ENCODE measurements at places on chromosomes 11 and 22. TPM values are rescaled to one million over a fixed set of nuclear protein-coding genes. Genes with fewer than 3 reads are reported as not detected.

FDXACB1 gene
- 1.3 TPM for total RNA-seq

LMNTD2 gene
- 0.28 TPM for total RNA-seq

MRGPRX3 gene
- not detected for total RNA-seq

LGALS12 gene
- total RNA-seq: not detected

MEI1 gene
- 0.46 TPM for total RNA-seq

TESMIN gene
- total RNA-seq: not detected

LARGE2 gene
- total RNA-seq: 0.09 TPM

LYVE1 gene
- total RNA-seq: under 0.01 TPM

SMIM38 gene
- total RNA-seq: 0.28 TPM

MIOX gene
- not detected for total RNA-seq

TREH gene
- not detected for total RNA-seq

TRIM29 gene
- total RNA-seq: 0.57 TPM

PEX16 gene
- 37.0 TPM for total RNA-seq

PGA5 gene
- total RNA-seq: not detected

SNX32 gene
- 1.3 TPM for total RNA-seq

LTO1 gene
- 16.4 TPM for total RNA-seq

GTPBP1 gene
- 26.4 TPM for total RNA-seq

BCO2 gene
- total RNA-seq: 7.5 TPM

TBX1 gene
- not detected for total RNA-seq

ANO1 gene
- 0.14 TPM for total RNA-seq

CARS1 gene
- total RNA-seq: 80.4 TPM

INPP5J gene
- 0.09 TPM for total RNA-seq

INS gene
- total RNA-seq: not detected

CREB3L1 gene
- 30.7 TPM for total RNA-seq

DCHS1 gene
- 5.2 TPM for total RNA-seq

PRMT3 gene
- 12.9 TPM for total RNA-seq

CAVIN3 gene
- total RNA-seq: 185 TPM

MMP13 gene
- not detected for total RNA-seq

GVQW3 gene
- 1.5 TPM for total RNA-seq

ISX gene
- not detected for total RNA-seq

CHRNA10 gene
- 0.83 TPM for total RNA-seq

FOXR1 gene
- total RNA-seq: not detected

SLC6A5 gene
- under 0.01 TPM for total RNA-seq

PHOX2A gene
- total RNA-seq: not detected

MUC5AC gene
- total RNA-seq: not detected

TIGD3 gene
- 0.14 TPM for total RNA-seq

C11orf86 gene
- total RNA-seq: 0.28 TPM

BARX2 gene
- total RNA-seq: not detected

MS4A6E gene
- not detected for total RNA-seq

CRYAB gene
- total RNA-seq: 12.7 TPM

CCDC81 gene
- 0.85 TPM for total RNA-seq

FLRT1 gene
- 0.28 TPM for total RNA-seq

C22orf31 gene
- 0.14 TPM for total RNA-seq

PRDM10 gene
- 2.9 TPM for total RNA-seq

BATF2 gene
- 0.37 TPM for total RNA-seq

VSIG10L2 gene
- total RNA-seq: 0.14 TPM

NRGN gene
- total RNA-seq: not detected

NDUFS3 gene
- total RNA-seq: 75.7 TPM

PRSS23 gene
- total RNA-seq: 252 TPM

WDR74 gene
- 77.9 TPM for total RNA-seq

MMP1 gene
- total RNA-seq: 655 TPM

MUS81 gene
- total RNA-seq: 37.7 TPM

ARHGAP32 gene
- total RNA-seq: 9.3 TPM

Data from smooth muscle cell of bladder (primary cell).